ENCODE measurements at places on chromosomes 13 and 19.

DNA sequence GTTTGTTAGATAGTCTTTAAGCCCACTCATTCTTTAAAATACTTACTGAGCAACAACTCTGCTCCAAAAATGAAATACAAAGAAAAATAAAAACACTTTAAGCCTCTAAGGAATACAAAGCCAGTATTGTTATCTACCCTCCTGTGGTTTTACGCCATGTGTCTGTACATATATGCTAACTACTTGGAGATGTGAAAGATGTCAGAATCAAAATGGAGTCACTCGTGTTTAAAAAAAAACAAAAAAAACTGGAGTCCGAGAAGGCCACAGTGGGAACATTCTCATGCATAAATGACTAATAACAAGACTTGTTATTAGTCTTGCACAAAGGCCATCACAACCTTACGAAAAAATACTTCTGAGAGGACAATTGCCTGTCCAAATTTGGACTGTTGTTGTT lies 393.1 kb downstream of the TBC1D4 start:
- DNase-seq, result no peak

DNA sequence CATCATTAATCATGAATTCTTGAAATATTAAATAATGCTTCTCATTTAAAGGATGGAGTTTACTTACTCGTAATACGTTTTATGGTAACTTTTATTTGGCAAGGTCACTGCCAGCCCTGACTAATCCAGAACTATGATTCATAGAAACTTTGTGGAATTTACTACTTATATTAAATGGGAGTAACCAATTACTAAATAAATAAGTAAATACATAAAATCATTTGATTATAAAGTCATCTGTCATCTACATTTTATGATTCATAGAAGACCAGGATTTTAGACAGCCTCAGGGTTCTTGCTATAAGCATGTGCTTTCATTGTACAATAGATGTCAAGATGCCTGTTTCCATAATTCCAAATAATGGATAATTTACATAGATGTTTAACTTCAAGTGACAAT lies 611.1 kb downstream of the TBC1D4 start:
- no peak for DNase-seq

GRCh38 chr13:86080340-86080995 lies 281.2 kb upstream of the SLITRK6 start:
- DNase-seq, result no peak

DNA sequence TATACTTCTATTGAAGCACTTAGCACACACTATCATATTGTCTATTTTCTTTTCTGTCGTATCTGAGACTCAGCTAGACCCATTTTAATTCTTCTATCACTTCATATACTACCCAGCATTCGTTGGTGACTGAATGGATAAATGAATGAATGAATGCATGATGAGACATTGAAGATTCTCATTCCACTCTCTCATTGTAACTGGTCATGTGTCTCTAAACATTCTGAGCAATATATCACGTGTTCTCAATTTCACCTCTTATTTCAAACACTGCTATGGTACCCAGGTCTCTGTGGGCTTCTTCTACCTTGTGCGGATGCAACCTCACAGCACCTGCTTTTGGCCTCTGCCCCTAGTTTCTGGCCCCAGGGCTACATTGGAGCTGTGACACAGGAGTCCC lies 65.2 kb upstream of the USPL1 start:
- no peak for DNase-seq

- no peak for DNase-seq
These were observed 69.7 kb downstream of the PIBF1 start for GRCh38 chr13:72851678-72852014.

DNA sequence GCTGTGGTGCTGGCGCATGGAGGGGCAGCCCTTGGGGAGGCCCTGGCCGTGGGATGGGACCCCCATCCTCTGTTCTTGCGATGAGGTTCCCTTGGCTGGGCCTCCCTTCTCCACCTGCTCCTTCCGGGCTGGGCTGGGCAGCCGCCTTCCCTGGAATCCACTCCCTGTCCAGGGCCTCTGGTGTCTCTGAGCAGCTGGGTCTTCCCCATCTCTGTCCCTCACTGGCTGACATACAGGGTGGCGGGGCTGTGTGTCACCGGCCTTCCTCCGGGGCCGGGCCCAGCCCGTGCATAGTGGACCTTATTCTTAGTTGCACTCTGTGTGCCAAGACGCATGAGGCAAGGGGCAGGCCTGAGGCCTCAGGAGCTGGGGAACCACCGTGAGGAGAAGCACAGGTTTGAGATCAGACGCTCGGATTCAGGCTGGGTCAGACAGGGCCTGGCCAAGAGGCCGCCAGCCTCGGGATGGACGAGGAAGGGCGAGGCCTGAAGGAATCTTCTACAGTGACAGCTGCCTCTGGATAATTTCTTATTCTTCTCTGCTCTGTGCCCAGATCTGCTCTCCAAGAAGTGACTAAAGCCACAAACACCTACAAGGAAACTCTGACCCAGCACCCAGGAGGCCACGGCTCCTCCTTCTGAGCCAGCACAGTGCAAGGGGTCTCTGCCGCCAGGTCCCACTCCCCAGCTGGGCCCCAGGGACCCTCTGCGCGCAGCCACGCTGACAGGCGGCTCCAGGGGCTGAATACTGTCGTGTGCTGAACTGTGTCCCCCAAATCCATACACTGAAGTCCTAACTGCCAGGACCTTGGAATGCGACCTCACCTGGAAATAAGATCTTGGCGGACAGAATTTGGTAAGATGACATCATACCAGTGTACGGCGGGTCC lies 11.0 kb downstream of the SGTA start:
- DNase-seq, result no peak

DNA sequence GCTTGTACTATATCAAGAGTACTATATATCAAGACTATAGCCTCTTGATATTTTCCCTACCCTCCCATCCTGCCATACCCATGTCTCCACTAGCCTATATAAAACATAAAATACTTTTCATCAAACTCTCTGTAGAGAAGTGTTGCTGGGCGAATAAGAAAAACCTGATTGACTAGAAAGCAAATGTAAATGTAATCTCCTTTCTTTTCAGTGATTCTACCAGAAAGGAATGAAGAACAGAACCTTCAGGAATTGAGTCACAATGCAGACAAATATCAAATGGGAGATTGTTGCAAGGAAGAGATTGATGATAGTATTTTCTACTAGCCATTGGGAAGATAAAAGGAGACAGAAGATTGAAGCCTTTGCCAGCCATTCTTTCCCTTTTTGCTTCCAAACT lies 89.2 kb downstream of the KCNRG start:
- no peak for DNase-seq

DNA sequence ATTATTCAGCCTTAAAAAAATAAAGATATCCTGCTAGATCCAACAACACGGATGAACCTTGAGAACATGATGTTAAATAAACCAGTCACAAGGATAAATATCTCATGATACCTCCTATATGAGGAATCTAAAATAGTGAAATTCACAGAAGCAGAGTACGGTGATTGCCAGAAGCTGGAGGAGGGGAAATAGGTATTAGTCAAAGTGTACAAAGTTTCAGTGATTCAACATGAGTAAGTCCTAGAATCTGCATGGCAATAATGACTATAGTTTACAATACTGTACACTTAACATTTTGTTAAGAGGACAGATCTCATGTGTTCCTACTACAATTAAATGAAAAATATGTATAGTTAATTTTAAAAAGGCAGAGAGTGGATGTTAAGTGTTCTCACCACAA lies 206.6 kb upstream of the SLC10A2 start:
- no peak for DNase-seq

- peak; percentile 70 for DNase-seq
These were observed 16.2 kb downstream of the NUFIP1 start for GRCh38 chr13:44972956-44973581.

GRCh38 chr13:45055198-45055901 lies 65.0 kb upstream of the GTF2F2 start:
- peak; percentile 76 for DNase-seq

- DNase-seq, result no peak
These were observed 50.3 kb upstream of the XPO4 start for GRCh38 chr13:20952838-20953237.
